Activated naive CD4-positive, alpha-beta T cell treated with anti-CD3 and anti-CD28 coated beads, Interleukin-2, amount 50 U/mL, for 72 hours (primary cell): ENCODE measurements at places on chromosomes 4 and X. TPM values are rescaled to one million over a fixed set of nuclear protein-coding genes. Genes with fewer than 3 reads are reported as not detected.

DNA sequence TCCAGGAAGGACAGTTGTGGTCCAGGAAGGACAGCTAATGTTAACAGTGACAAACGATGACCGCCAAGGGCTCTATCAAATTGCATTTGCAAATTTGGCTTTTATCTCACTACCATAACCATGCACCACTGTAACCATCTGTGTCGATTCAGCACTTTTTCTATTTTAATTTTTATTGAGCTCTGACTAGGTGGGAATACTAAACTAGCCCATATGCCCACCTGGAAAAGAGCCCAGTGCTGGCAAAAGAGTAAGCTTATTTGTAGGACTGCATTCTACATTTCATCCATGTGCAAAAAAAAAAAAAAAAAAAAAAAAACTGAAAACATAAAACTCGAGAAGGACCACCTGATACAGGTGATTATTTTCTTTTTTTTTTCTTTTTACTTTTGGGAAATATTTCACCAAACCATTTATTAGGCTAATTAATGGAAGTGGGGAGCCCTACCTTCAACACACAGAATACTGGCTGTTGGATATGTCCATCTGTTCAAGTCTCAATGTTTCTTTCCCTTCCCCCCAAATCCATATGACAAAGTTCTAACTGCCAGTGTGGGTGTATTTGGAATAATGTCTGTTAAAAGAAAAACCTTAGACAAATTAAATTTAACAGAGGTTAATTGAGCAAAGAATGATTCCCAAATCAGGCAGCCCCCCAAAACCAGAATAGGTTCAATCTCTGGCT, 99.5 kb upstream of the MXRA5 start:
- no peak for DNase-seq

The FGF13 gene
- not detected for total RNA-seq

DNA sequence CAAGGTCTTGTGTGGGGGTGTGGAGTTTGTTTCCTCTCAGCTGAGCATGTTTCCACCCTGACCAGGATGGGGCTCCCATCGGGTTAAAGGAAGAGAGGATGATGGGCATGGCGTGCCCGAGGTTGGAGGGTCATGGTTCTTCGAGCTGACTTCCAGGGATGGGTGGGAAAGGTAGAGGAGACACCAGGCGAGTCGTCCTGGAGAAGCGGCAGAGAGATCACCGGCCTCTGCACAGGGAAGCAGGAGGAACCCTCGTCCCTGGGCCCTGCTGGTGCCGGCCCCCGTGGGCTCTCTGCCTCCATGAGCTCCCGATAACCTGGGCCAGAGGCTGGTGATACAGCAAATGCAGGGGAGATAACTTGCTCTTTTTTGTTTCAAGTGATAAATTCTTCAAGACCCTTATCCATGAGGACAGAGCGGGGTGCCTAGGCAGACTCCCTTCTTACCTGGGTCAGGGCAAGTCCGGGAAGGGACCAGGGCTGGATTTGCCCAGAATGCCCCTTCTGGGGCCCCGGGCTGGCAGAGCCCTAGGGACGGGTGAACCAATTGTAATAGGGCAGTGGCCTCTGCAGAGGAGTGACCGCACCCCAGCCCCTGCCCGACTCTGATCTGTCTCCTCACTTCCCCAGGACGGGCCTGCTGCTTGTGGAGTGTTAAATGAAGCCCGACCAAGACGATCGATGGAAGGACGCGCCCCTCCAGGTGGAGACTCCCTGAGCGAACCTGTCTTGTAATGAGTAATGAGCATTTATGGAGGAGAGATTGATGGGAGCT, 63.0 kb downstream of the CPZ start:
- DNase-seq: no peak

The MAGEA4 gene
- not detected for total RNA-seq

GRCh38 chrX:22063284-22063683, 31.2 kb downstream of the PHEX start:
- DNase-seq: peak; percentile 56

The PPP4R3C gene
- total RNA-seq: not detected

GRCh38 chrX:115949900-115950822, 220.4 kb upstream of the AGTR2 start:
- no peak for DNase-seq

DNA sequence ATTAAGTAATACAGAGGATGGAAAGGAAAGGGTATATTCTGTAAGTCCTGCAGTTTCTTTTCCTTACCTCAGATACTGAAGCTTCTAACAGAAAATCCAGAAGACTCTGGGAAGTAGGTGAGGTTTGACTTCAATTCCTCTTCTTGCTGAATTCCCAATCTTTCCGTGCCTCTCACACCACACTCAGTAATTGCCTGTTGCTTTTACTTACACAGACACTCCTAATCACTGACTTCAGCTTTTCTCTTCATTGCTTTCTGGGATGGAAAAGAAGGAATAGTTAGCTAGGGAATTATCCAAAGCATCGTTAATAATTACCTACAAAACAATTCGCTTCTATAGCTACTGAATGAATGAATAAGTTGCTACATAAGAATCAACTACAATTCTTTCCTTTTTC, 163.6 kb downstream of the FBXO8 start:
- DNase-seq: no peak

GRCh38 chrX:84932814-84933213, 70.9 kb upstream of the APOOL start:
- DNase-seq: no peak

The BLOC1S4 gene
- total RNA-seq: 15.9 TPM

GRCh38 chr4:90130076-90130475, 2.9 kb downstream of the CCSER1 start:
- DNase-seq: no peak

The GYG2 gene
- not detected for total RNA-seq

DNA sequence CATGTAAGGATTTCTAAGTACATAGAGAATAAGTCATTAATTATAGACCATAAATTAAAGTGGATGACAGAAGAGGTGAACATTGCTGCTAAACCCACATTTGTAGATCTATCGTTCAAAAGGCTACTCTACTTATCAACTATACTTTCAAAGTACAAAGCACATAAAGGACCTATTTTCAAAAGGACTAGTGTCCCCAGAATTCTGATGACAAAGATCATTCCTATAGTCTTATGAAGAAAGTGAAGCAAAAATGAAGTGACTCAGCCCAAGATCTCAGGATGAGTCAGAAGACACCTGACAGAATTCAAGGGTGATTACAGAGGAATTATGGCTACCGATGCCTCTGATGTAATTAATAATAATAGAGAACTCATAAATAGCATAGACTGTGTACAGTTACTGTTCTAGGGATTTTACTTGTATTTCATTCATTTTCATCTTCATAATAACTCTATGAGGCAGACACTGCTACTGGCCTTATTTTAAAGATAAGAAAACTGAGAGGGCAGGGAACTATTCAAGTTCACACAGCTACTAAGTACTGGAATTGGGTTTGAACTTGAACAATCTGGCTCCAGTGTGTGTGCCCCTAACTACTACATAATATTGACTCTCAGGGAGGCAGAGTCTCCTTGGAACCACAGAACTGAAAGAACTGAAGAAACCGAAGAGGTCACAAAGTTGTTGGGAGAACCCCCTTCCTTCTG, 17.1 kb downstream of the USP46 start:
- no peak for DNase-seq

DNA sequence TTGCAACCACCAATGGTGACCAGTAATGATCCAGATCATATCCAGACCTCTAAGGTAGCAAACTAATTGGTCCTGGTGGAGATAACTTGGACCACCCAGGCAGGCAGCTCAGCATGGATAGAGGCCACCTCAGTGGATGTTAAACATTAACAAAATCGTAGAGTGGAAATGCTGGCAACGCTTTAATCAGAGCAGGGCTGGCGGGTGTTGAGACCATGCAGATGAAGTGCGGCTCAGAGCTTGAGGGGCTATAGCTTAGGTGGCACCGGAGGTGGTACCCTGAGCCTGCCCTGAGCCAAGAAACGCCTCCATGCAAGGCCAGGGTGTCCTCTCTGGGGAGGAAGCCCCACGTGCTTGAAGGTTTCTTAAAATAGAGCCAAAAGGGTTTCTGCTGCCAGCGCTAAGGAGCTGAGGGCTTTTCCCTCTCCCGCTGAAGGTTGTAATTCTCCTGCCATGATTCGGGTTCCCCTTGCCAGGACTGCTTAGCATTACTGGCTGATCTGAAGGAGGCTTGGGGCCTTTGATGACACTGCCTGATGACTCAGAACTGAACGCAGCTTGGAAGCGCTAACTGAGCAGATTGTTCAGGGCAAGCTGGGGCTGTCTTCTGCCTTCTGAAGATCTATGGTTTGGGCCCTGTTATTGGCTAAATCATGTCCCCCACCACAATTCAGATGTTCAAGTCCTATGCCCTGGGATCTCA, 177.8 kb upstream of the ATP6AP2 start:
- DNase-seq: no peak

GRCh38 chr4:74659576-74660411, 134.5 kb downstream of the BTC start:
- DNase-seq: no peak

The BEND2 gene
- total RNA-seq: not detected

GRCh38 chrX:9252182-9252581, 212.7 kb upstream of the TBL1X start:
- DNase-seq: no peak

The ETFDH gene
- 34.8 TPM for total RNA-seq

GRCh38 chr4:86443495-86443894, 83.6 kb upstream of the MAPK10 start:
- DNase-seq: no peak

GRCh38 chr4:5979981-5980380, 38.2 kb downstream of the C4orf50 start:
- DNase-seq: no peak

- DNase-seq: no peak
Measured at GRCh38 chr4:99961711-99962110, 11.6 kb upstream of the H2AZ1 start.

The HSFX4 gene
- not detected for total RNA-seq

GRCh38 chrX:147699061-147699460, 212.7 kb upstream of the FMR1 start:
- DNase-seq: no peak

The KDM6A gene
- 20.1 TPM for total RNA-seq

- peak; percentile 69 for DNase-seq
Measured at GRCh38 chr4:3201718-3202702, 46.9 kb upstream of the MSANTD1 start.

The FGFBP1 gene
- total RNA-seq: not detected

DNA sequence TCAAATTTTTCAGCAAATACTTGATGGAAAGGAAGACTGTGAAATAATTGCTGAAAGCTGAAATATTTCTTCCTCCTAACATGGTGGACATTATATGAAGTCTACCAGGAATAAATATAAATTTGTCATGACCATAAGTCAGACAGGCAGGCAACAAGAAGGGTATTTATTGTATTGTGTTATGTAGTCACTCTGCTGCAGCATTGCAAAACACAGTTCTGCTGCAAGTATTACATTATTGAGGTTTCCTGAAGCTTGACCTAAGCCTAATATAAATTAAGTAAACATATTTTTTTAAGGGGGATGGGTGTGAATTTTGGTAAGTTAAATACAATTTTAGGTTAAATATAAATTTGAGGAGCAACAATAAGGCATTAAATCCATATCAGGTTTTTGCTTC, 60.2 kb upstream of the MAOA start:
- DNase-seq: no peak

- peak; percentile 19 for DNase-seq
Measured at GRCh38 chr4:83114576-83114975, at the start of gene PLAC8. Gene PLAC8, minus strand, starts transcription at chr4:83114729. Its CDS starts 6,808 bp downstream, at chr4:83107921.

The NOX1 gene
- total RNA-seq: not detected

GRCh38 chr4:18194278-18194677, 172.7 kb upstream of the LCORL start:
- DNase-seq: no peak

DNA sequence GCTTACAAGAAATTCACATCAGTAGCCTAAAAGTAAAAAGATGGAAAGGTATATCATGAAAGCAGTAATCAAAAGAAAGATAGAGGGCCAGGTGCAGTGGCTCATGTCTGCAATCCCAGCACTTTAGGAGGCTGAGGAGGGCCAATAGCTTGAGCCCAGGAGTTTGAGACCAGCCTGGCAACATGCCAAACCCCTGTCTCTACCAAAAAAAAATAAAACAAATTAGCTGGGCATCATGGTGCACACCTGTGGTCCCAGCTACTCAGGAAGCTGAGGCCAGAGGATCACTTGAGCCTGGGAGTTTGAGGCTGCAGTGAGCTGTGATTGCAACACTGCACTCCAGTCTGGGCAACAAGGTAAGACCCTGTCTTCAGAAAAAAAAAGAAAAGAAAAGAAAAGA, 55.5 kb downstream of the GSPT2 start:
- no peak for DNase-seq

DNA sequence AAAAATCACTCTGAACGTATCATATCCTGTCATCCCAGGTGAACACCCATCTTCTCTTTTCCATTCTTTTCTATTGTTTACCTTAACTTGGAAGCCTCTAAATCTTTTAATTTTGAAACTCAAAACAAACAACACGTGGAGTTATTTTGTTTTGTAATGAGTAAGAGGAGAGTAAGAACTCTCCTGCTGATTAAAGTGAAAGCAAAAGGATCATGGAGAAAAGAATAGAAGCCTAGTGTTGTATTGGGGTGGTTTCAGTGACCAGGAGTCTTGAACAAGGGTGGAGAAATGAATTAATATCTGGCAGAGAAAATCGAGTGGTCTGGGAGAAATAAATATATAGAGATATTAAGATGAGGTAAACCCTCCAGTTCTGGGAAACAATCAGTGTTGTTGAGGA, 237.4 kb upstream of the UGT8 start:
- DNase-seq: no peak

The LRP2BP gene
- total RNA-seq: 1.7 TPM

DNA sequence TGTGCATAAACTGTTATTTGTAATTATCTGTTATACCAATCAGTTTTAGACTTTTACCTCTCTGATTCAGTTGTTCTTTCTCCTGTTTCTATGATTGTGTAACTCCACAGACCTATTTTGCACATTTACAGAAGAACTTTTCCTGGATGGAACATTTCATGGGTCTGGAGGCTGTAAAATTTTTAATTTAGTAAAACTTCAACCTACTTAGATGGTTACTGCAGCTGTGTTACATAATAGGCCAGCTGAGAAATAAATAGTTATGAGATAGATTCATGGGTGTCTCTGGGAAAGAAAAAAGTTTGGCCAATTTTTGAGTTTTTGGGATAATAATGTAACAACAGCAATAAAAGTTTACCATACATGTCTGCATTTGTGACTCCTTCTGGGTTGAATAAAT, 253.5 kb downstream of the ARHGAP24 start:
- DNase-seq: no peak

The ANK2 gene
- 1.0 TPM for total RNA-seq

- no peak for DNase-seq
Measured at GRCh38 chrX:63404332-63404731, 53.2 kb upstream of the SPIN4 start.

- no peak for DNase-seq
Measured at GRCh38 chr4:113285501-113285900, 236.0 kb downstream of the ANK2 start.

DNA sequence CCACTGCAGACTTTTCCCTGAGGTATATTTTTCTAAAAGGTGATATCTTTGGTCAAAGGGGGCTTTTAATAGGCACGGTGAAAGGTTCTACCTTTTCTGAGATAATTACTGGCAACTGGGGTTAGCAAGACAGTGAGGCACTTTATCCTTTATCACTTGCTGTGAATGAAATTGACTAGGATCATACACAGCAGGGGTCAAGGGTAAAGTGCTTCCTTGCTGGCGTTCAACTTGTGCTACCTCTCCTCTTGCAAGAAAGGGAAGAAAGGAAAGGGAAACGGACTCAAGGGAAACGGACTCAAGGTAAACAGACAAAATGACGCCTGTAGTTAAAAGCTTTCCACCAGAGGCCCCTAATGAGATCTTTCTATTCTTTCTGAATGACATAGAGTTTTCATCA, 78.6 kb upstream of the RAPGEF2 start:
- DNase-seq: no peak
